Suppressor macrophage (primary cell): ENCODE measurements at places on chromosomes 11 and 22.
A peak's percentile ranks its signal among the peaks of the same experiment; 100 is the strongest.

- no peak for DNase-seq
Observed at GRCh38 chr11:120925944-120926343, 98.0 kb upstream of the TBCEL start.

DNA sequence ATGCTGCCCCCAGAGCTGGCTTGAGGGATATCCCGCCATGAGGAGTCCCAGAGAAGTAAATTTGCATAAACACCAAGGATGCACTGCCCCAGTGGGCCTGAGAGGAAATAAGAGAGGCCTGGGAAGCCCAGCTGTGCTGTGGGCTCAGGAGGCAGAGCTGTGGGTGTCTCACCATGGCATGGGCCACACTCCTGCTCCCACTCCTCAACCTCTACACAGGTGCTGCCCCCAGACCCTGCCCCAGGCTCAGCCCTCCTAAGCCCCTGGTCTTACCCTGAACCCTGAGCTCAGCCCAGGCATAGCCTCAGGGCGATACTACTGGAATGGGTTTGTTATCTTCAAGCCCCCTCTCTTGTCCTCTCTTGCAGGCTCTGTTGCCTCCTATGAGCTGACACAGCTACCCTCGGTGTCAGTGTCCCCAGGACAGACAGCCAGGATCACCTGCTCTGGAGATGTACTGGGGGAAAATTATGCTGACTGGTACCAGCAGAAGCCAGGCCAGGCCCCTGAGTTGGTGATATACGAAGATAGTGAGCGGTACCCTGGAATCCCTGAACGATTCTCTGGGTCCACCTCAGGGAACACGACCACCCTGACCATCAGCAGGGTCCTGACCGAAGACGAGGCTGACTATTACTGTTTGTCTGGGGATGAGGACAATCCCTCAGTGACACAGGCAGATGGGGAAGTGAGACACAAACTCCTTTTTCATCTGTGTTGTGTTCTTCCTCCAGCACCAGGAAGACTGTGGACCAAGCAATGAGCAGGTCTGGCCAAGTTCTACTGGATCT lies 59.9 kb downstream of the GGTLC2 start:
- DNase-seq = no peak

GRCh38 chr11:114202011-114202609 lies 94.1 kb upstream of the NNMT start:
- no peak for DNase-seq

DNA sequence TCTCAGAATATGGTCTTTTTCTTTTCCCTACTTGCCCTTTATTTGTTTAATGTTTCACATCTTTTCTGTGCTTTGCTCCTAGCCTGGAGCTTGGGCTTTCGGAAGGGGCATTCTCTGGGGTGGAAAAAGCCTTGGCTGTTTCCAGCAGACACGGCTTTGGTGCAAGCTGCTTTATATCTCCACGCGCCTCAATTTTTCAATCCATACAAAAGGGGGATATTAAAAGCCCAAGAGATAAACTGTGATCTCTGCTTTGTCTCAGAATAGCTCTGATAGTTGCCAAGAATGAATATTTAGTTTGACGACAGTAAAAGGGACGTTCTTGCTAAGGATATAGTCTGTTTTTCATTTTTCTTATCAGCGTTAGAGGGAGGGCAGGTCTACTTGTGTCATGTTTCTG lies 194.0 kb upstream of the KIRREL3 start:
- DNase-seq = no peak

DNA sequence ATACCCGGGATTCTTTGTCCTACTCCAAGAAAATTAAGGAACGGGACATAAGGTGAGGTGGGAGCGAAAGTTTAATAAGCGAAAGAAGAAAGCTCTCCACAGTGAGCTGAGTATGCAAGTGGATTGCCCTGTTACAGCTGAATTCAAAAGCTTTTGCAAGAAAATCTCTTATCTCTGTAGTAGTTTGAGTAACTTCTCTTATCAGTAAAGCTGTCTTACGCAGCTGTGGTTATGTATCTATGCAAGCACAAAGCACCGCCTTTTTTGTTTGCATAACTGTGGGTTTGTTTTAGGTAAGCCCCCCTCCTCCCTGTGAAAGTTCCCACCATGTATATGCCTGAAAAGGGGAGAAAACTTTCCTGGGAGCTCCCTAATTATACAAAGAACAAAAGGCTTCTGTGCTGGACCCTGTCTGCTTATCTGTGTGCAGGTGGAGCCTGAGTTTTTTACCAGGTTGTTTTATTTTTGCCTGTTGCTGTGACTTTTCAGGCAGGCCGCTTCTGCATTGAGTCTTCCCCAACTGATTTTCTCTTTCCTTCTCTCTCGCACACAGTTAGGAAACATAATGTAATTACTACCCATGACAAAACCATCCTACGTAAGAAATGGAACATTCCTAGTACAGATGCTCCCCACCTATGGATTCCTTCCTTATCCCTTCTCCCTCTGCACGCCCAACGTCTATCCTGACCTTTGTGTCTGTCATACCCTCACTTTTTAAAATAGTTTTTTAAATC lies 837 bp upstream of the PLAAT5 start:
- no peak for DNase-seq

GRCh38 chr11:15055620-15056356 lies 17.6 kb upstream of the CALCB start:
- DNase-seq = no peak

GRCh38 chr11:14070896-14071295 lies 108.4 kb downstream of the SPON1 start:
- DNase-seq = no peak

DNA sequence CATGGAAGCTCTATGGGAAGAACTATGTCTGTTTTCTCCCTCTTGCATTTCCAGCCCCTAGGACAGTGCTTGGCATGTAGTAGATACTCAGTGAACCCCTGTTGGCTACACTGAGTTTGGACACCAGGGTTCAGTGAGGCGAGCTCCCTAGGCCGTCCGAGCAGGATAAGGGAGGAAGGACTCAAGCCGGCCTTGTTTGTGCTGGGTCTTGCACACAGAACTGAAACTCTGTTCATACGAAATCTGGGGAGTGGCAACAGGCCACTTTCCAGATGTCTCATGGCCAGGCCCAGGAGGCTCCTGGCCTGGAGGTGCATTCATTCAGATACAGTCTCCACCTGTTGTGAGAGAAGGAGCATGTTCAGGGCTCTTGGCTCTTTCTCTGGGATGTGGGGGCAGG lies 23.6 kb upstream of the LMO1 start:
- no peak for DNase-seq

GRCh38 chr11:116328391-116328790 lies 444.4 kb downstream of the BUD13 start:
- DNase-seq = peak; percentile 15

DNA sequence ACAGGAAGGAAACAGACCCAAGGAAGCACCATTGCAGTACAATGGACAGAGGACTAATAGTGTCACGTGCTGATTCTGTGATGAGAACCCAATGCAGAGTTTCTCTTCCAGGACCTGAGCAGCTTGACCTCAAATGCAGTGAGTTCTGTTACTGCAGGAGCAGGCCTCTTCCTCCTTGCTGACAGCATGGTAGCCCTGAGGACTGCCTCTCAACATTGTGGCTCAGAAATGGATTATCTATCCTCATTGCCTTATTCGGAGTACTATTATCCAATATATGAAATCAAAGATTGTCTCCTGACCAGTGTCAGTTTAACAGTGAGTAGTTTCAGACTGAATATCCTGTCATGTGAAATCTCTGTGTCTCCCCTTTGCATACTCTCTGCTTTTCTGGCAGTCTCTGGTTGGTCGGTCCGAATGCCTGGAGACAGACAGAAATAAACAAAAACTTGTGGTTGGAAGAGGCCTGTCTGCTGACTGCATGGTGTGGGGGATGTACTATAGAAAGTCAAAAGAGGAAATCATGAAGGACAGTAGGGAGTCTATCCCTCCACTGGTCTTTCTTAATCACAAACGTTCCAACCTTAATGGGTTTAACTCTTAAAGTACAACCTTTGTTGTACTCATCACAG lies 6.9 kb upstream of the MS4A14 start:
- peak; percentile 73 for DNase-seq

- DNase-seq = no peak
Observed at GRCh38 chr22:24060375-24060788, 49.3 kb downstream of the CABIN1 start.

DNA sequence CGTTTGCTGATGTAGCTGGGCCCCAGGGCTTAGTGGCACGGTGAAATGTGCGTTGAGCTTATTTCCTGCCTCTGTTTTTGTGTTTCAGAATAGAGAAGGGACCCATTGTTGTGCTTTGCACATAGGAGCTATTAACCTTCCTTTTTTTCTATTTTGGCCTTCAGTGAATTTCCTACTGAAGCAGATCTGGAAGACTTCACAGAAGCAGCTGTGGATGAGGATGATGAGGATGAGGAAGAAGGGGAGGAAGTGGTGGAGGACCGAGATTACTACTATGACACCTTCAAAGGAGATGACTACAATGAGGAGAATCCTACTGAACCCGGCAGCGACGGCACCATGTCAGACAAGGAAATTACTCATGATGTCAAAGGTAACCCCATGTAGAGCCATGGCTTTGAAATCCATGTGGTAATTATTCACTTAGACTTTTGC lies 37.4 kb upstream of the ST14 start:
- peak; percentile 50 for DNase-seq

GRCh38 chr11:2092956-2093412 lies 46.2 kb downstream of the IGF2 start:
- DNase-seq = no peak

DNA sequence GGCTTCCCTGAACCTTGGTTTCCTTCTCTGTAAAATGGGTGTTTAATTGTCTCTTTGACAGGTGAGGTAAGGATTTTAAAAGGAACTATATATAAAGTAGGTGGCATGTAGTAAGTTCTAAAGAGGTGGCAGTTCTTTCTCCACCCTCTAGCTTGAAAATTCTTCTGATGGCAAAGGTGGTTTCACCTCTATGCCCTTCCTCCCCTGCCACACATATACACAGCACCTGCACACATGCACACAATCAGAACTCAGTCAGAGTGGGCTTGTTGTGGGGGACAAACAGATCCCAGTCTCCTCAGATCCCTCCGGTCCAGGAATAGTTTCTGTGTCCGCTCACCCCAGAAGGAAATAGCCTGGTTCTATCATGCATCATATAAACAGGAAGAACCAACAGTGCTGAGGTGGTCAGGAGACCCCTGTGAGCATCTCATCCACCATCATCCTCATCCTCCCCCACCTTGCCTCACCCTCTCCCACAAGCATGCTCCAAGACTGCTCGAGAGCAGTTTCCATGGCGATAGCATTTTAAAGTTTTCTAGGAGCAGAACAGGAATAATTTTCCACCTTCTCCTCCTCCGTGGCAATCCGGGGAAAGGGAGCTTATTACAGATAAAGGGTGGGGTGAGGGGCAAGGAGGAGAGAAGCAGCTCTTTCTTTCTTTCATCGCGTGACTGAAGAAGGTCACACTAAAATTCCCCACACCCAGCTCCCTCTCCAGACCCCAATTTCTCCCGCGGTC lies 123.6 kb downstream of the CHST1 start:
- no peak for DNase-seq

DNA sequence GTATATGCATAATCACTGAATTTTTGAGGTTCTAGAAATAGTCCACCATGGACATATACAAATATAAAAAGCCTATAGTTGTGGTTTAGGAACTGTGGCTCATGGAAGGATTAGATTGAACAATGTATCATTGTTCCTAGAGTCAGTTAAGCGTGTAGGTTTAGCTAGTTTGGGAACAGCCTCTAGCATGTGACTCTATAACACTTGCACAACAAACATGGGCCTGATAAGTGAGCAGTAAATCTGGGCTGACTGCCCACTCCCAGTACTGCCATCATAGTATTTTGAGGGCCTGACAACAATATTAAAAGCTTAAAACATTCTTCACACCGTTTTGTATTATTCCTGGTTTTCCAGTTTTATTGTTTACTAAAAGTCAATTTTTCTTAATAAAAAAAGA lies 47.0 kb downstream of the YAP1 start:
- DNase-seq = no peak

DNA sequence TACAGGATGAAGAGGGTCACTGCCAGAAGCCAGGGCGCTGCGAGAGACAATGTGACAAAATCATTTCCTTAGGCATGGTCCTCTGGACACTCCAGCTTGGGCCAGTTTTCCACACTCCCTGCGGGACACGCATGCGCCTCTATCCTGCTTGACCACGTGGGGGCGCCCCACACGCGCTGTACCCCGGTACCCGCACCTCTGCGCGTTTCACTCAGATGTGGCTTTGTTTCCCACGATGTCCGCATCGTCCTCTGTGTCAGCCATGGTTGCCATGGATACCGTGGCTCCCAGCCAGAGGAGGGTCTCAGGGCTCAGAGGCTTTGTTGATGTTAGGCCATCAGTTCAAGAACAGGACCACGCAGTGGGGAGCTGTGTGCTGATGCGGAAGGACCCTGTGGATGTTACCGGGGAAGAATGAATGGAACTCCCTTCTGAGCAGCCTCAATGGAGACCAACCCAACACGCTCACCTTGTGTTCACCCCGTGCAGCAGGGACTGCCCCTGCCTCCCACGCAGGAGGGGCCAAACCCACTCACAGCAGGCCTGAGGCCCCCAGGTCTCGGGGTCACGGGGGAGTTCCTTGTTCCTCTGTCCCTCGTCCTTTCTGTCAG lies 101.1 kb upstream of the SLC22A12 start:
- DNase-seq = peak; percentile 87

- peak; percentile 48 for DNase-seq
Observed at GRCh38 chr22:43152357-43153071, 1.2 kb downstream of the TSPO start.

DNA sequence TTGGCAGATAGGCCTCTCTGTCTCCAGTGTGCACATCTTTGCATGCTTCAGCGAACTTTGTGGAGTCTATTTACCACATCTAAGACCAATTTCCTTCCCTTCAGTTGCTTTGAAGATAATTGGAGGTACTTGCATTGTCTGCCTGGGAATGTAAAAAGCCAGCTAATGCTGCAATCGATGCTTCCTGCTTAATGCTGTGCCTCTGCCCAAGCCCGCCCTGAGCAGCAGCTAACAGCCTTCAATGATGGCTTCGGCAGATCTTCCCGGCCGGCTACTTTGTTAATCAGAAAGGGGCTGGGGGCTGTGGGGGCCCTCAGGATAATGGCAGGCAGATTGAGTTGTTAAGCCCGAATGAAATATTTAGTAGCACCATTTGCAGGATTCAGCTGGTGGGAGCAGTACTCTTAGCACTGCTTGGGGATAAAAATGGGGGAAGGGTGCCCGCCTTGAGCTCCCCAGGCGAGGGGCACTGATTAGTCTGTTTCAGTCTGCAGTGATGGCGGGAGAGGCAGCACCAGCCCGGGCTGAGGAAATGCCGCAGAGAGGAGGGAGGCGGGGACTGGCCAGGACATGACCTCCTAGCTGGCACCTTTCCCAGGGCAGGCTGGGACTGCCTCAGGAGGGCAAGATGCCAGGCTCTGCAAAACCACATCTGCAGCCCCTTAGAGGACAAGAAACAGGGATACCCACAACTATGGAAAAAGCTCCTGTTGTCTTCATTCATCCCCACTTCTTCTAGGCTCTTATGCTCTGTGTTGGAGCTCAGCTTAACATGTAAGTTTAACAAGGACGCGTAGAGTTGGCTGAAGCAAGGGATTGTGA lies 460.0 kb downstream of the BUD13 start:
- peak; percentile 9 for DNase-seq
